Liver (tissue), 10 donors: ENCODE measurements at places on chromosomes 4 and X.

DNA sequence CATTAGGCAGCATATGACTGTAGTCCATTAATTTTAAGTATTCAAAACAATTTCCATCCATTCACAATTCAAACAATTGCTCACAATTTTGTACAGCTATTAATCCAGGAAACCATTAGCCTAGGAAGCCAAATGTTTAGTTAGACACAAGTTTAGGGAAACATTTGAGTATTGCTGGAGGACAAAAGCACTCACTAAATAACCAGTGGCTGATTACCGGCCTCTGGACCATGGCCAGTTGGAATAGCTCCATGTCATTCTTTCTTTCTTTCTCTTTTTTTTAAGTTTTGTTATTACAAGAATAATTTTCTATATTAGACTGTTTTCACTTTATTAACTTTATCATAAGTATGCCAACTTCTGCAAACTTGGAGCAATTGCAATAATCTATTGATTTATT lies 31.3 kb downstream of the TRIML2 start:
- no peak for DNase-seq

DNA sequence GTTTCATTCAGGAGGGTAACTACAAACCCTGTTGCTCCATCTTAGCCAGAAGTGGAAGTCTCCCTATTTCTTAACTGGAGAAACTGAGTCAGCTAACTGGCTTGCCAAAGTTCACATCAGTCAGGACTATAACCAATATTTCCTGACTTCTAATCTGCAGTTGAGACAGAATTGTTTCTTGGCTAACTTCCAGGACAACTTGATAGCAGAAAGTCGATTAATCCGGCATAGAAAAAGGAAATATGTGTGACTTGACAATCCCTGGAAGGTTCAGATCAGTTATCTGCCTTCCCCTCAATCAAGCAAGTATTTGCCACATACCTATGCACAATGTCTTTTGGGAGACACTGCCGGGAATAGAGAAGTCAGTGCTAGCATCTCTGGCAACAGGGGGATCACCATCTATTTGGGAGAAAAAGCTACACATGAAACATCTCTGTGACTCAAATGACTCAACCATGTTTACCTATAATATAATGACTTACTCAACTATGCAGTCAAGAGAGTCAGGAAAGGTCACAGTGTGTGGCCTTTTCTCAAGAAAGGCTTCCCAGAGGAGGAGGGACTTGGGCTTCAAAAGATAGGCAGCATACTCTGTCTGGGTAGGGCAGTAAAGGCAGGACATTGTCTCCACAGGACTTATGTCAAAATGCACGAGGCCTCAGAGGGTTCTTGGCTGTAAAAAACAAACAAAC lies 12.4 kb upstream of the LONRF3 start:
- no peak for DNase-seq

DNA sequence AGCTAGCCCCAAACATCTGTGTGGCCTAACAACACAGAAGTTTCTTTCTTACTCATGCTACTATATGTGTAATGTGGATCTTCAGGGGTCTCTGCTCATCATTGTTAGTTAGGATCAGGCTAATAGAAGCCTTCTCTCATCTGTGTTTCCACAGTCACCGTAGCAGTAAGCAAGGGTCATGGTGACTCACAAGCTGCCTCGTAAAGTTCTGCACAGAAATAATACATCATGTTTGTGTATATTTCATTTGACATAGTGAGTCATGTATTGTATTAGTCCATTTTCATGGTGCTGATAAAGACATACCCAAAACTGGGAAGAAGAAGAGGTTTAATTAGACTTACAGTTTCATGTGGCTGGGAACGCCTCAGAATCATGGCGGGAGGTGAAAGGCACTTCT lies 38.7 kb downstream of the SLC4A4 start:
- no peak for DNase-seq

- no peak for DNase-seq
These were observed 25.6 kb downstream of the FLNA start for GRCh38 chrX:154348646-154349358.

- DNase-seq: no peak
These were observed 1673.4 kb upstream of the PCDH7 start for GRCh38 chr4:29046781-29047180.

GRCh38 chr4:83109480-83110222 lies 4.9 kb downstream of the PLAC8 start:
- DNase-seq: no peak

DNA sequence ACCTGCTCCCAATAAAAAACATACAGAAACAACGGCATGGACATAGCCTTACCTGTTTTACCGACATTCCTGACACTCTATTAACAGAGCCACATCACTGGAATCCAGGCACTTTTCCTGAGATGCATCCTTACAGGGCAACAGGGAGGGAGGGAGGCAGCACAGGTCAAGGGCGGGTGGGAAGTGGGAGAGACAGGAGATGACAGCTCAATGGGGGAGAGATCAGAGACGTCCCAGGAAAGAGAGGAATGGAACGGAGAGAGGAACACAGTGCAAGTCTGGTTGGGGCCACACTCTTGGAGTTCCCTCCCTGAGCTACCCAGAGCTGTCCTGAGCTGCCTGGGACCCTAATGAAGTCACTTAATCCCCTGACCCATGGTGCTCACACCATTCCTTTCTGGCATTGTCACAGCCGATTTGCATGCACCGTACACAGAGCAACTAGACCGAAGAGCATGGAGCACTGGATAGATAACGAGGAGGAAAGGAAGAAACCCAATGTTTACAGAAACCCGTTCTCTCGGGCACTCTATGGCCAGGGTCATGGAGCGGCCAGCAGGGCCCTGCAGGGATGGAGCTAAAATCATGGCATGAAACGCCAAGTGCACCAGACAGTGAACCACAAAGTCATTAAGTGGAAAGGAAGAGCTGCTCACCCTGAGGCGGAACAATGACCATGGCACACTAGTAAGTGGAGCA lies 93.1 kb downstream of the NSUN7 start:
- DNase-seq: no peak

GRCh38 chrX:28312965-28313364 lies 274.3 kb upstream of the IL1RAPL1 start:
- DNase-seq: no peak

GRCh38 chrX:53071604-53072417 lies 10.4 kb upstream of the TSPYL2 start:
- peak; percentile 49 for DNase-seq

DNA sequence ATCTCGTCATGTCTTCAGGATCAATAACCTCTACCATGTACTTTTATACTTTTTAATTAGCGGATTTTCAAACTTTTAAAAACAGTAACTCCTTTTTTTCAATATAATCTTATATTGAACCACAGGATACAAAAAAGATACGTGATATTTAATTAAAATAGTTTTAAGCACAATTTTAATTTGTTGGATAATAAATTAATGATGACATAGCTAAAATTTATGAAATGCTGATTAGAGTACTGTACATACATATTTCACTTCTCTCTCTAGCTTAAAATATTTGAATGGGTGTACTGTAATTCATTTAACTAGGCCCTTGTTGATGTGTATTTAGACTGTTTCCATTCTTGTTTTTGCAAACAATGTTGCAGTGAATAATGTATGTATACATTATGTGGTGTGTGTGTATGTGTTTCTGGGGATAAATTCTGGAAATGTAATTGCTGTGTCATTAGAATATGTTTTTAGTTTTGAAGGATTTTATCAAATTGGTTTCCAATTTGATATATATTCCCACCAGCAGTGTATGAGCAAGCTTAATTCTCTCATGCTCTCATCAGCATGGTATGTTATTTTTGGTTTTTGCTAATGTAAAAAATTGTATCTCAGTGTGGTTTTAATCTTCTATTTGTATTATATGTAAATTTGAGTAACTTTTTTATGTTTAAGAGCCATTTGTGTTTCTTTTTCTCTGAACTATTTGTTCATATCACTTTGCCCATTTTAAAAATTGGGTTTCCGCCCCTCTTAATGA lies 66.4 kb downstream of the CDKL5 start:
- DNase-seq: no peak

- DNase-seq: no peak
These were observed 10.0 kb upstream of the SPCS3 start for GRCh38 chr4:176309772-176310171.

GRCh38 chr4:26217961-26218676 lies 102.7 kb upstream of the RBPJ start:
- DNase-seq: no peak

DNA sequence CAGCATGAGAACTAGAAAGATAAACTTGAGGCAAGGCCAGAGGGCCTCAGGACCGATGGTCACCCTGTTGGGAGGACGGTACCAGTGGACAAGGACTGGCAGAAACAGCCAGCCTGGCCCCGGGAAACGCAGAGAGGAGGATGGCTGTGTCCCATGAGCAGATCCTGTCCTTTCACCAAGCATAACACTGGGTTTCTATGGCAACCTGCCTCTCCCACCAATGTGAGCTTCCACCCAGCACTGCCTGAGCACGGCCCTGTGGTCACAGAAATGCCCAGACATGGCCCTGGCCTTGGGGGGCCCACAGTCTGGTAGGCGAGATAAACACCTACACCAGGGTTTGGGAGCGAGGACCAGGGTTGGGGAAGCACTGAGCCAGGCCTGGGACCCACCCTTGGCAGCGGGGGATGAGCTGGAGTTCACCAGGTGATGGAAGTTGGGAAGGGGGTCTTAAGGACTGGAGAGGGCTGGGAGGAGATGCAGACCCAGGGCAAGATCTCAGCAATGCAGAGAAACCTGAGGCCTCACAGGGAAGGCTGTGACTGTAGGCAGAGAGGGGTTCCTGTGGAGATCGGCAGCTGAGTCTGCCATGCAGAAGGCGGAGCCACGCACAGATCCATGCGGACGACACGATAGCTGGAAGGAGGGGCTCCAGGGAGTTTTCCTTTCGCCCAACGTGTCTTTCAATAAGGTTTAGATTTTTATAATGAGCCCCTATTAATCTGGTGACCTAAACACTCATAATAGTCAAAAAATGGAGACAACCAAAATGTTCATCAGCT lies 32.7 kb upstream of the CRMP1 start:
- DNase-seq: no peak

- DNase-seq: peak; percentile 67
These were observed 47.8 kb downstream of the APLN start for GRCh38 chrX:129606918-129607317.

DNA sequence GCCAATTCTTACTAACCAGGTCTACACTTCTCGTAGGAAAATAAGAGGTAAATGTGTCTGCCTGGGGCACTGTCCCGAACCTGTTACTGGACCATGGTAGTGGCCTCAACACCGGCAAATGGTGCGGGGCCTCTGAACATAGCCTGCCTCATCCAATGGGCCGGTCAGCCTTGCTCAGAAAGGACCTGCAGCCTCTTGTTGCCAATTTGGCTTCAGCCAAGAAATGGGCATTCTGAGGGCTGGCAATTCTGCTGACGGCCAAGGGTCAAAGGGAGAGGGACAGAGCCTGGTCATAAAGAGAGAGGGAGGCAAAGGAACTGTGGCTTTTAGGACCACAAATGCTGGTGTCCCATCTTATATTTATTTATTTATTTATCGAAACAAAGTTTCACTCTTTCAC lies 69.5 kb upstream of the ATP6AP2 start:
- no peak for DNase-seq

DNA sequence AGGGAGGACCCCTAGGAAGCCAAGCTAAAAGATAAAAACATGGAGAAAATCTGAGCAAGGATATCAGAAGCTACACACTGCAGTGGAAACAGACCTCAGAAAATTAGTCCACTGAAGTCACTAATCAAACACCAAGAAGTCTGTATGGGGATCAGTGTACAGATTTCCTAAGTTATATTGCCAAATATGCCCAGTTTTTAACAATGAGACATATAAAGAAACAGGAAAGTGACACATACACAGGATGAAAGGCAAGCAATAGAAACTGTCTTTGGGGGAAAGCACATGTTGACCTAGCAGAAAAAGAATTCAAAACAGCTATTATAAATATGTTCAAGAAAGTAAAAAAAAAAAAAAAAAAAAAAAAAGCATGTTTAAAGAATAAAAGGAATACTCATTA lies 153.7 kb downstream of the PPP4R3C start:
- no peak for DNase-seq

DNA sequence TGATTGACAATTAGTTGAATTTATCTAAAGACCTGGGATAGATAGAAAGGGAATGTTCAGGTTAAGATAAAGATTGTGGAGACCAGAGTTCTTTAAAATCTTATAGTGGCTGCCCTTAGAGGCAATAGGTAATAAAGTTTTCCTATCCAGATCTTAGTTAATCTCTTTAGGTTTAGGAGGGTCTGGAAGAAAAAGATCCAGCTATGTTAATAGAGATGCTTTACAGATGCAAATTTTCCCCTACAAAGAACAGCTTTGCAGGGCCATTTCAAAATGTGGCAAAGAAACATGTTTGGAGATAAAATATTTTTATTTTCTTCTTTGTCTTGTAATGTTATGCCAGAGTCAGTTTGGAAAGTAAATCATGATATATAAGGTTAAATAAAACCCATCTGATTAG lies 54.1 kb upstream of the CHIC1 start:
- no peak for DNase-seq

DNA sequence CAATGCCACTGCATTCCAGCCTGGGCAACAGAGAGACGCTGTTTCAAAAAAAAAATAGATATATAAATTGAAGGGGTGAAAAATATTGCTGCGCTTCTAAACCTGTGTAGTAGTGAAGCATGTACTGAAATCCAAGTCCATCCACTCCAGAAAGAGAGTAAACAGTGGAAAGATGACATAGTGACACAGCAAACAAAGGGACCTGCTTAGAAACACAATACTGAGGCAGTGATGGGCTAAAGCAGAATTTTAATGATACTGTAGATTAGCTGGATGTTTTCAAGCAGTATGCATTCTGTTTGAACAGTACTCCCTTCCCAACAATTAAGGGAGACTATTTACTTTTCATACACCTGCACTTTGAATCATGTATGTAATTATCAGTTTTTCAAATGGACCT lies 42.5 kb downstream of the TFDP3 start:
- DNase-seq: no peak

DNA sequence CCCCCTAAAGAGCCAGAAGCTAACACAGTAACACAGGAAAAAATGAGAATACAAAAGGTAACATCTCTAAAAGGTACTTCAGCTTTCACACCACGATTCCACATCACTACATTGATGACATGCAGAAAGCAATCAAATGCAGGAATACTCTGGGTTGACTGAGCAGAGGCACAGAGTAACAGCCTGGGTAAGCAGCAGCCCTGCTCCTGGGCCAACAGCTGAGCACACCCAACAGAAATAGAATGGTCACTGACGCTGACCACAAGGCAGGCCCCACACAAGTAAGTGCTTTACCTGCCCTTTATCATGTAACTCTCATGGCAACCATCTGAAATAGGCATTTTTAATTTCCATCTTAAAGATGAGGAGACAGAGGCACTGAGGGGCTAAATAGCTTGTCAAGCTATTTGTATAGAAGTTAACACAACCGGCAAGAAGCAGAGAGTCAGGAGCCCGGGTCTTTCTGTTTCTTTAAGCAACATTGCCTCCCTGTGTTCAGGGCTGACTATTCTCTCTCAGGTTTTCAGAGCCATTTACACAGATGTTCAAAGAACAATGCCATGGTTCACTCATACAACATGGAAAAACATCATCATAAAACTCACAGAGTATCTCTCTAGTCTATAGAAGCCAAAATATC lies 168.9 kb downstream of the ZNF674 start:
- DNase-seq: no peak

GRCh38 chrX:134478374-134478773 lies 18.4 kb downstream of the HPRT1 start:
- DNase-seq: no peak

GRCh38 chr4:140061194-140061593 lies 92.8 kb downstream of the MAML3 start:
- DNase-seq: no peak

- DNase-seq: no peak
These were observed 100.0 kb upstream of the DDX3X start for GRCh38 chrX:41233988-41234387.
